ENCODE measurements at places on chromosomes 2 and 18.
A peak's percentile ranks its signal among the peaks of the same experiment; 100 is the strongest.

GRCh38 chr2:37636381-37637066 is 34.9 kb downstream of the CDC42EP3 start:
- peaks cover 11% of the 10 kb centered on the region for H3K36me3 ChIP-seq
- H3K4me1 ChIP-seq, result peaks cover 68% of the 10 kb centered on the region
- H3K27me3 ChIP-seq, result no peaks in the 10 kb centered on the region
- DNase-seq, result no peak

GRCh38 chr2:223109341-223109740 is 57.4 kb downstream of the KCNE4 start:
- no peak overlapping the region for H3K27ac ChIP-seq
- no peak for DNase-seq

DNA sequence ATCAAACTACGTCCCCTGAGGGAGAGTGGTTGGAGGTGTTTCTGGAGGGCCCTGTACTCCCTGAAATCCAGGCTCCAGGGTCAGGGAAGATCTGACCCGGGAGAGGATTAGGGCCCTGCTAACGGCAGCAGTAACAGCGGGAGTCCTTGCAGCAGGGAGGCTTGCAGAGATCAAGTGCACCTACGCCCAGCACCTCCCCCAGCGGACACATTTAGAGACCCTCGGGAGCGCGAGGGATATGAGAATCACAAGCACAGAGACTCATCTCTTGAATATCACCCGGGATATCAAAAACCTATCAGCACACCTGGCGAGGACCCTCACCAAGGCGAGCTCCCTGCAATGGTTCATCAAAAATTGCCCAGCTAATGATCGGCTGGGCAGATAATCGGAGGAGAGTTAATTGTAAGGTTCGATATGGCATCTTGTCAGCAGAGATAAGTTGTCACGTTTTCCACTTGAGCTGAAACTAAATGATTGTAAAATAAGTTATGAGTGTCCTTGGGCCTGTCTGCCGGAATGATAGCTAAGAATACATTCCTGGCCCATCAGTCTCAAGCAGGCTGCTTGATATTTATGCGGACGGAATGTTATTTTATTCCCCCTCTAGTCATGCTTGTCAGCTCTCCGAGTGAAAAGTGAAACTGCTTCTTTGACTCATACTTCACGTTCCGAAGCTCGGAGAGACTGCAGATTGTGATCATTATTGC is 209.8 kb downstream of the GBX2 start:
- H3K36me3 ChIP-seq, result no peaks in the 10 kb centered on the region
- H3K4me1 ChIP-seq, result no peaks in the 10 kb centered on the region
- H3K27ac ChIP-seq, result no peak overlapping the region
- DNase-seq, result no peak

GRCh38 chr2:18602298-18602697 is 12.9 kb upstream of the NT5C1B start:
- no peak overlapping the region for H3K4me3 ChIP-seq
- no peak for DNase-seq
- no peak overlapping the region for H3K27ac ChIP-seq
- H3K27me3 ChIP-seq, result no peaks in the 10 kb centered on the region
- H3K4me1 ChIP-seq, result peaks cover 7% of the 10 kb centered on the region

DNA sequence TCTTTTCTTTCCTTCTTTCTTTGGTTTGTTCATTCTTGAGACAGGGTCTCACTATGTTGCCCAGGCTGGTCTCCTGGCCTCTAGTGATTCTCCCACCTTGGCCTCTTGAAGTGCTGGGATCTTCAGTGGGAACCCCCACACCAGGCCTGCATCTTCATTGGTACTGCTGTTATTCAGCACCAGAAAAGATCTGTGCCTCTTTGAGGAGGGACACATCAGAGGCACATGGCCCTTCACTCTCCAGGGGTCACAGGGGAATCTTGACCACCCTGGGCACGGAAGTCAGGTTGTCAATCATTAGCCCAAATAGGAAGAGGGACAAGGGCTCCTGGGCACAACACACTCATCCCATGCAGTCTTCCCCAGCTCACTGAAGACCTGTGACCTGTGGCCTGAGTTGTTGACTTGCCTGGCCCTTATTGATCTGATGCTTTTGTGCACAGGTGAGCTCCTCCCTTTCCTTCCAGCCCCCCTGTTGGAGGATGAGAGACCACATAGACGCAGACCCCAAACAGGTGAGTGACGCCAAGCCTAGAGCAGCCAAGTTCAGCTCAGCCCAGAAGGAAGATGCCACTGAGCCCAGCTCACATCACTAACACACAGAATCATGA is 33.0 kb upstream of the ODC1 start:
- H3K4me3 ChIP-seq, result no peak overlapping the region
- H3K27ac ChIP-seq, result no peak overlapping the region
- H3K36me3 ChIP-seq, result no peaks in the 10 kb centered on the region
- H3K4me1 ChIP-seq, result peaks cover 9% of the 10 kb centered on the region

DNA sequence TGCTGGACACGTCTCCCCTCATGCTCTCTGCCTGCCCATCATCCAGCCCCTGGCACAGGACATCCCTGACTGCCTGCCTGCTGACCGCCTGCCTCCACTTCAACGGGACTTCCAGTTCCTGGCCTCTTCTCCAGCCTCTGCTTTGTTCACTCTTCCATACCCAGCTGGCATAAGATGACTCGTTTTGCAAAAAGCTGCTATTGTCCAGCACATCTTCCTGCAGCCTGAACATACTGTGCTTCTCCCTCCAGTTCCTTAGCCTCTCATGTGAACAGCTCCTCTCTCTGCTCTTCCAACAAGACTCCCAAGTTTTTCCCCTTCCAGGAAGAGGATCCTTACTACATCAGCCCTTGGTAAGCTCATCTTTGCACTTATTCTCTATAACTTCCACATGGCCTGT is 62.4 kb upstream of the SKOR2 start:
- no peak for DNase-seq
- H3K36me3 ChIP-seq, result no peaks in the 10 kb centered on the region
- H3K4me1 ChIP-seq, result no peaks in the 10 kb centered on the region
- peaks cover 8% of the 10 kb centered on the region for H3K27me3 ChIP-seq
- no peak overlapping the region for H3K27ac ChIP-seq
- H3K4me3 ChIP-seq, result no peak overlapping the region

GRCh38 chr2:156765450-156765849 is 329.3 kb downstream of the GPD2 start:
- no peak overlapping the region for H3K27ac ChIP-seq
- no peaks in the 10 kb centered on the region for H3K27me3 ChIP-seq
- H3K4me1 ChIP-seq, result no peaks in the 10 kb centered on the region

DNA sequence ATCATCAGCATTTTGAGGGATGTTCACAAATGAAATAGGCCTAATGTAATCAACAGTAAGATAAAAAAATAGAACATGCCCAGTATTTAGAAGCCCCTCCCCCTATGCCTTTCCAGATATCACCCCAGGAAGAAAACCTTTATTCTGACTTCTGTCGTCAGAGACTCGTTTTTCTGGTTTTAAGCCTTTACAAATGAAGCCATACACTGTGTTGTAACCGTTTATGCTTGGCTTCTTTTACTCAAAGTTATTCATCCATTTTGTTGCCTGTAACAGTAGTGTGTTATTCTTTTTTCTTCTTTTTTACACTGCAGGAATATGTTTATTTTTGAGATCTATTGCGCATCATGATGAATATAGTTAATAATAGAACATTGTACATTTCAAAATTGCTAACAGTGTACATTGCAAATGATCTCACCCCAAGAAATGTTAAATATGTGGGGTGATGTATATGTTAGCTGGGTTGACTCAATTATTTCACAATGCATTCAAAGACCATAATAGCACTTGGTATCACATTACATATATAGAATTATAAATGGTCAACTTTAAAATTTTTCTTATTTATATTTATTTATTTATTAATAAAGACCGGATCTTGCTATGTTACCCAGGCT is 28.1 kb upstream of the PNPT1 start:
- no peak for DNase-seq
- no peaks in the 10 kb centered on the region for H3K36me3 ChIP-seq
- no peaks in the 10 kb centered on the region for H3K4me1 ChIP-seq
- no peak overlapping the region for H3K4me3 ChIP-seq
- H3K27ac ChIP-seq, result no peak overlapping the region

DNA sequence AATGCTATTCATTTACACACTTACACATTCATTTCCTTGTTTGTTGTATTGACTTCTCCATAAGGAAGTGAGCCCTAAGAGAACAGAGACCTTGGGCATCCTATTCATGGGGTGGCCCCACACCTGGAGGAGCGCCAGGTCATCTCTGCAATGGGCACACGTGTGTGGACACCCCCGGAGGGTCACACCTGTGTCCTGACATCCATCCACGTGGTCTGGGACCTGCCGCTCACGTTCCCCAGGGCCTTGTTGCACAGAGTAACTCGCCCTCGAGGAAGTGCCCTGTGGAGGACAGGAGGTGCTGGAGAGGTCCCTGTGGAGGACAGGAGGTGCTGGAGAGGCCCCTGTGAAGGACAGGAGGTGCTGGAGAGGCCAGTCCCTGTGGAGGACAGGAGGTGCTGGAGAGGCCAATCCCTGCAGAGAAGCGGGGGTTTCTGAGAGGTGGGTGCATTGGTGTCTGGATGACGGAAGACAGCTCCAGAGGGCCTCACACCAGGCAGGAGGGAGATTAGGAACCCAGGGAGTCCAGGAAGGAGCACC is 73.2 kb upstream of the GPC1 start:
- H3K27me3 ChIP-seq, result no peaks in the 10 kb centered on the region
- H3K4me3 ChIP-seq, result no peak overlapping the region
- no peak overlapping the region for H3K27ac ChIP-seq
- H3K4me1 ChIP-seq, result no peaks in the 10 kb centered on the region
- no peak for DNase-seq

DNA sequence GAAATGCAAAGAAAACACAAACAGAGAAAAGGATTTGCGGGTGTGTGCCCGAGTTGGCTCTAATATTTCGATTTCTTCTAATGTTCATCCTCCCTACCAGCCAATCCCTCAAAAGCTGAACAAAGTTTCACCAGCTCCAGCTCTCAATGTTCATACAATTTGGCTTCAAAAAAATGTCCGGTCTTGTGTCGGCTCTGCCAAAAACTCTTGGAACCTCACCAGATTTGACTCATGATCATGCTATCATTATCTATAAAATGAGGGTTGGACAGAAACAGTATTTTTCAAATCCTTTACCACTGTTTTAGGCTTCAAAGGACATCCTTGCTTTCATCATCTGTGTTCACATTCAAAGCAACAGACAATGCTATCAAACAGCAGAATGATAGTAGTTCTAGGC is 88.2 kb downstream of the CRACDL start:
- no peak overlapping the region for H3K27ac ChIP-seq
- H3K4me1 ChIP-seq, result no peaks in the 10 kb centered on the region
- no peaks in the 10 kb centered on the region for H3K36me3 ChIP-seq
- no peak for DNase-seq
- peaks cover 2% of the 10 kb centered on the region for H3K27me3 ChIP-seq

GRCh38 chr18:43794363-43794762 is 517.1 kb upstream of the SYT4 start:
- H3K36me3 ChIP-seq, result no peaks in the 10 kb centered on the region
- no peak overlapping the region for H3K27ac ChIP-seq

DNA sequence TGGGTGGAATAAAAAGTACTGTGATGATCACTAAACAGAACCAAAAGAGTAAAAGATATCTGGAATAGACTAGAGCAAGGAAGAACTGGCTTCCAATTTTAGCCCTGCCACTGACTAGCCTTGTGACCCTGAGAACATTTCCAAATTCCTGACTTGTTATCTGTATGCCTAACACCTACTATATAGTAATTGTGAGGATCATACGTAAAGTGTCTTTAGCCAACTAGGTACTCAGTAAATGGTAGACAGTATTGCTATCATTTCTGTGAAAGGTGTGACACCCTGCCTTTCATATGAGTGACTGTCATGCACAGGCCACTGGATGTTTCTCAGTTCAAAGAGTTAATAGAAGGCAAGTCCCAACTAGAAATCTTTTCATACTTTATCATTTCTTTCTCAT is 29.8 kb downstream of the CYTIP start:
- peaks cover 78% of the 10 kb centered on the region for H3K36me3 ChIP-seq
- peak overlapping the region; percentile 73 for H3K4me3 ChIP-seq
- peak overlapping the region; percentile 98 for H3K27ac ChIP-seq
- H3K27me3 ChIP-seq, result no peaks in the 10 kb centered on the region
- no peak for DNase-seq
- peaks cover 93% of the 10 kb centered on the region for H3K4me1 ChIP-seq

DNA sequence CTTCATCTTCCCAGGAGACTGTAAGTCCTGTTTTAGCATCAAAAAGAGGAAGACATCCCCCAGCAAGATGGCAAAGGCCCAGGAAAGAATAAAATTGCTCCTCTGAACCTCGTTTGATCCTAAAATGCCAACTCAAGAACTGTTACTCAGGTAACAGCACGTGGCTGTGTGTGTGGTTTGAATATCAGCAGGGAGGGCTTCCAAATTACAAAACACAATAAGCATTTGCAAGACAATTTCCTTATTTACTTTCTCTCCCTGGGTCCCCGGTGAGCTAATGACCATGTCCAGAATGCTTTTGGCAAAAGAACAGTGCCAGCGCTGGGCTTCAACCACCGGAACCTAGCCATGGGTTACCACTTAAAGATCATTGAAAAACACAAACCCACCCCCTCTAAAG is 163.6 kb downstream of the C1D start:
- no peaks in the 10 kb centered on the region for H3K4me1 ChIP-seq
- DNase-seq, result no peak
- no peak overlapping the region for H3K27ac ChIP-seq
- peaks cover 7% of the 10 kb centered on the region for H3K27me3 ChIP-seq
- no peak overlapping the region for H3K4me3 ChIP-seq

DNA sequence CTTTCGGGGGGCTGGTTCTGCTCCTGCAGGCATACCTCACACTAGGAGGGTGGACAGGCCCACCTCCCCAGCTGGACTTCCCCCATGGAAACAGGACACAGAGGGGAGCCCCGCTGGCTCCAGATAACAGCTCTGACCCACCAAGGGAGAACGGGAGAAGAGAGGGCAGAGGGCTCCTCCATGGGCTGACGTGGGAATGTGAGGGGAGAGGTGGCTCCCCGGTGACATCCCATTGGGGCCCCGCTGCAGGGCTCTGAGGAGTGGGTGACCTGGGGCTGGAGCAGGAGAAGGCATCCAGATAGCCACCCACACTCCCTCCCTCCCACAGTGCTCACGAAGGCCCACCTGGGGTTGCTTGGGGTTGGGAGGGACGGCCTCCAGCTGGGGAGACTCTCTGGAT is 45.9 kb downstream of the FBLN7 start:
- H3K4me3 ChIP-seq, result no peak overlapping the region
- no peak for DNase-seq
- H3K4me1 ChIP-seq, result peaks cover 68% of the 10 kb centered on the region
- peaks cover 6% of the 10 kb centered on the region for H3K27me3 ChIP-seq
- peaks cover 11% of the 10 kb centered on the region for H3K36me3 ChIP-seq

- H3K4me3 ChIP-seq, result no peak overlapping the region
- peaks cover 2% of the 10 kb centered on the region for H3K4me1 ChIP-seq
- H3K27ac ChIP-seq, result no peak overlapping the region
- no peaks in the 10 kb centered on the region for H3K36me3 ChIP-seq
Measured at GRCh38 chr2:44651974-44652373, 289.5 kb upstream of the SIX3 start.

GRCh38 chr18:75047240-75047961 is 161.5 kb downstream of the PTGR3 start:
- no peak overlapping the region for H3K4me3 ChIP-seq
- H3K36me3 ChIP-seq, result peaks cover 2% of the 10 kb centered on the region
- H3K4me1 ChIP-seq, result no peaks in the 10 kb centered on the region

GRCh38 chr2:16272038-16272788 is 331.9 kb downstream of the MYCN start:
- H3K36me3 ChIP-seq, result no peaks in the 10 kb centered on the region
- DNase-seq, result no peak
- H3K27me3 ChIP-seq, result no peaks in the 10 kb centered on the region
- no peak overlapping the region for H3K4me3 ChIP-seq
- H3K27ac ChIP-seq, result no peak overlapping the region

Measured in activated naive CD8-positive, alpha-beta T cell treated with anti-CD3 and anti-CD28 coated beads, Interleukin-2, amount 50 U/mL, for 24 hours (primary cell).